ENCODE measurements at places on chromosomes 2 and 18. TPM values are rescaled to one million over a fixed set of nuclear protein-coding genes. Genes with fewer than 3 reads are reported as not detected.

DNA sequence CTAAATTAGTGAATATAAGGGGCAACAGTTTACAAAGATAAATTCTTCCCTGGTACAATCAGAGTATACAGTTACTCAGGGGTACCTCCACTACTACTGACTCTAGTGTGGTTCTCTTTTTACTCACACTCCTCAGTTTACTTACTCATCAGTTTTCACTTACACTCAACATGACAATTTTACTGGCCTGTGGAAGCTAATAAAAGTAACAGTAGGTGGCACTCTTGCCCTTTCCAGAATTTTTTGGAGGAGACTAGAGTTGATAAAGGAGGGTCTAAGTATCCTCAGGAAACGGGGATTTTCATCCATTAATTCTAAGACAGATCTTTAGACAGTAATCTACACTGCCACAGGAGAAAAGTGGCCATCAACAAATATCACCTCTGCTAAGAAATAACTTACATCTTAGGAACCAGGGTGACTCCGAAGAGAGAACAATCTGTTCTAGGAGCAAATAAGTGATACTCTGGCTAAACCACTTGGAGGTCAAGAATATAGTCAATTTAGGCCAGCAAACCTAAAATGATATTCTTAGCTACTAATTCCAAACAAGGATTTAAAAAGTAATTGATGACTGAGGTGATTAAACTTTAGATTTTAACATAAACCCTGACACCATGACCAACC lies 61.3 kb downstream of the ATL2 start:
- DNase-seq = no peak

DNA sequence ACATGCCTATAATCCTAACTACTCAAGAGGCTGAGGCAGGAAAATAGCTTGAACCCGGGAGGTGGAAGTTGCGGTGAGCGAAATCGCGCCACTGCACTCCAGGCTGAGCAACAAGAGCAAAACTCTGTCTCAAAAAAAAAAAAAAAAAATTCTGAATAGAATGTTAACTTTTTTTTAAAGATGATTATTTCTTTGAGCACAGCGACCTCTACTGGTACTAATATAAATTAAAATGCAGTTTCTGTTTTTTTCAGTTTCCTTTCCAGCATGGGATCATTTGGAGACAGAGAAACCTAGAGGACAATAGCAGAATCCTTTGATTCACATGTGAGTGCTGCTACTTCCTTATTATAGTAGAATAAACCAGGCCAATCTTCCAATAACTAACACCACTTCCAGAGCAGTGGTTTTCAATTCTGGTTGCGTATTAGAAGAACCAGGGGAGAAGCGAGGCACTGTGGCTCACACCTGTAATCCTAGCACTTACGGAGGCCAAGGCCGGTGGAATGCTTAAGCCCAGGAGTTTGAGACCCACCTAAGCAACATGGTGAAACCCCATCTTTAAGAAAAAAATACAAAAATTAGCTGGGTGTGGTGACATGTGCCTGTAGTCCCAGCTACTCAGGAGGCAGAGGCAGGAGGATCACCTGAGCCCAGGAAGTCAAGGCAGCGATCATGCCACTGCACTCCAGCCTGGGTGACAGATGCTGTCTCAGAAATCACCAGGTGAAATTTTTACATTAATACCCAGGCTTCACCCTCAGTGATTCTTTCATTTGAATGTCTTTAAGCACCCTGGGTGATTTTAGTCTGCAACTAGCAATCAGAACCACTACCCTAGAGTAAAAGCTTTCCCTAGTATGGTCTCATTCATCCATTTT lies 10.1 kb downstream of the SRSF7 start:
- DNase-seq = no peak

DNA sequence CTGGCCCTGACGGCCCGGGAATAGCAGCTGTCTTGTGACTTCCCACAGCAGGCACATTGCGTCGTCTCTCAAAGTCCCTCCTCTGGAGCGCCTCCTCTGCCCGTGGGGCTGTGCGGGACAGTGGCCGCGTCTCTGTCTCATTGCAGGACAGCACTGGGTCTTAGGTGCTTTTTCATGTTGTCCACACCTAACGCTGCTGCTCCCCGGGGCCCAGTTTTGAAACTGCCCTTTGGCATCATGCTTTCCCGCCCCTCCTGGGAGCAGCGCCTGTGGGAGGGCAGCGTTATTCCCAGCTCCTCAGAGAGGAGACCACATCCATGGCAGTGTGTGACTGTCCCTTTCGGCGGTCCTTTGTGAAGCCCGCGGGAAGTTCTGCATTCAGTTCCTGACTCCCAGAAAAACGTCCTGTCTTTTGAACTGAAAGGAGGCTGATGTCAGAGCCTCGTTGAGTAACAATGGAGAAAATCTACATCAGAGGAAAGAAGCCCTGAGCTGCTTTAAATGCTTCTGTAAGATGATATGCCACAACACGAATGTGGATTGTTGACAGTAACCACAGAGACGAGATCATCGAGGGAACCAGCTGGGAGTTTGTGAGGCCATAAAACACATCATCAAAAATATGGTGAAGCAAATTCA lies 226.0 kb downstream of the FAM210A start:
- peak; percentile 61 for DNase-seq

DNA sequence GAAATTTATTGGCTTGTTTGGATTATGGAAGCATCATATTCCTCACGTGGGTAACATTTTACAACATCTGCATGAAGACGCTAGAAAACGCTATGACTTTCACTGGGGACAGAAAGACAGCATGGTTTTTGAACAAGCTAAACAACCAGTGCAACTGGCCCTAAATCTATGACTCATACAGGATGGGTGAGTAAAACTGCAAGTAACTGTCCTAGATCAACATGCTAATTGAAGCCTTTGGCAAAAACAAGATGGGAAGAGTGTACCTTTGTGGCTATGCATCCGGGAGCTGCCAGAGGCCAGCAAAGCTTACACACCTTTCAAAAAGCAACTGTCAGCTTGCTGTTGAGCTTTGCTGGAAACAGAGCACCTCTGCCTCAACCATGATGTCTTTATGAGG lies 1096.0 kb upstream of the DDX18 start:
- no peak for DNase-seq

- DNase-seq = no peak
Measured at GRCh38 chr2:71938659-71939587, 208.7 kb downstream of the CYP26B1 start.

GRCh38 chr2:238646281-238646680 lies 201.6 kb upstream of the TWIST2 start:
- no peak for DNase-seq

GRCh38 chr2:186976329-186976728 lies 127.4 kb upstream of the ZSWIM2 start:
- no peak for DNase-seq

GRCh38 chr2:39696101-39696553 lies 30.4 kb downstream of the TMEM178A start:
- DNase-seq = no peak

DNA sequence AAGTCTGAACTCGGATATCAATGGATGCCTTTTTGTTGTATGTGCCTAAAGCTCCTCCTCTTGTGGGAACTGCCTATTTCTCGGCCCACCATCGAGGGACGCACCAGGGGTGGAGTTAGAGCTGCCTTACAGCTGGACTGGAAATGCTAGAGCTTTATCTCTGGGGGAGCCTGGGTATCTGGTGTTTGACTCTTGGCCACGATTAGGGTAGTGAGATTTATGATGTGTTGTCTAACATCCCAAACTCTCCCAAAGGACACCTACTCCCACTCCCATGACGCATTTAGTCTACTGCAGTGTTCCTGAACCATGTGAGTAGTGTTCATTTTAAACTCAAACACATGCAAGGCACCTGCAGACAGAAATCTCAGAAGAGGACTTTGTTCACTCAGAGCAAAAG lies 594.8 kb downstream of the METTL4 start:
- DNase-seq = no peak

DNA sequence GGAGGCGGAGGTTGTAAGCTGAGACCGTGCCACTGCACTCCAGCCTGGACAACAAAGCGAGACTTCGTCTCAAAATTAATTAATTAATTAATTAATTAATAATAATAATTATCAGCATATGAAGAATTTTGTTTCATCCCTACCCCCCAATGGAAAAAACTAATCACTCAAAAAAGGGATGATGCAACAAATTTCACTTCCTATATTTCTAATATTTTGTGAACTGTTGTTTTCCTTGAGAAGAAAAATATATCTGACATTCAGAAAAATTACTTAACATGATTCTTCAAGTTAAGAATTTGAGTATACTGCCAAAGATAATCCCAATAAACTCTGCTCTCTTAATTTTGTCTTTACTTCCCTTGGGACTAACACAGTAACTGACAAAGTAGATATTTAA lies 28.1 kb downstream of the EXOC6B start:
- DNase-seq = no peak

DNA sequence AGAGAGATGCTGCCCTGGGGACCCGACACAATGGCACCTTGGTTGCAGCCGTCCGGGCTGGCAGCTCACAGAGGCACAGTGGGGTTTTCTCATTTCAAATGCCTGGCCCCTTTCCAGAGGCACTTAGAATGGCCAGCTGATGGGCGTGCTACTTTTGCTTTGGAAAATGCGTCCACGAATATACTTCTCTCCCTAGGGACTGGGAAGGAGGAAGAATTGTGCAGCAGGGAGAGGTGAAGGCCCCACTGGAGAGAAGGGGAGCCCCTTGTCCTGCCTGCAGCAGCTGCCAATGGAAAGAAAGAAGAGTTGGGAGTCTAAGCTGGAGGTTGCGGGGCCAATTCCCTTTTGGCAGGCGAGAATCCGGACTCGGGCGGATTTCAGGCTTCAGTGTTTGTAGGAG lies 1.1 kb upstream of the MAL start:
- no peak for DNase-seq

- peak; percentile 82 for DNase-seq
Measured at GRCh38 chr2:36597532-36598377, at the start of gene FEZ2. FEZ2 (minus strand) TSS chr2:36598168; CDS start chr2:36598142, 26 bp downstream.

DNA sequence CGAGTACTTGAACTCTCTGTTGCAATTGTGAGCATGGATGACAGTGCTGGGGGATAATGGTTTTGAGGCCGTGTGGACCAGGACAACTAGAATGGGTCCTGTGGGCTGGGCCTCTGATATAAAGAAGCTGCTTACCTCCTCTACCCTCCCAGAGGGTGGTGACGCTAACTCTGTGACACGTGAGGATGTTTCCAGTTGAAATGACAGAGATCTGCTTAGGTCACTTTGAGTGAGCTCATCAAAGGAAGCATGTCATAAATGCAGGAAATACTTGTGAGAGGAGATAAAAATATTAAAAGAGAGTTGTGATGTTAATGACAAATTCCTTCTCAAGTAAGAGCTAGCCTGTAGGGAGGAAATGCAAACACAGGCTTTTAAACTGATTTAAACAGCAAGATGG lies 16.4 kb downstream of the RMC1 start:
- DNase-seq = no peak

- DNase-seq = no peak
Measured at GRCh38 chr2:84302513-84303412, 156.3 kb downstream of the SUCLG1 start.

GRCh38 chr2:77579076-77579769 lies 57.0 kb upstream of the LRRTM4 start:
- no peak for DNase-seq

Gene FTCDNL1
- total RNA-seq = 3.4 TPM

Gene DNAJC5G
- total RNA-seq = 0.71 TPM

Gene HOXD13
- total RNA-seq = not detected

Gene MAL
- 5.8 TPM for total RNA-seq

Gene IFIH1
- total RNA-seq = 11.4 TPM

Measured in left cardiac atrium (tissue), 4 donors.